Ammon's horn (tissue), 1 donor: ENCODE measurements at places on chromosomes 6 and 20.

- no peak for DNase-seq
Measured at GRCh38 chr6:167134448-167135328, 11.8 kb downstream of the CCR6 start.

GRCh38 chr6:111591370-111591900 lies 14.2 kb downstream of the TRAF3IP2 start:
- no peak for DNase-seq

DNA sequence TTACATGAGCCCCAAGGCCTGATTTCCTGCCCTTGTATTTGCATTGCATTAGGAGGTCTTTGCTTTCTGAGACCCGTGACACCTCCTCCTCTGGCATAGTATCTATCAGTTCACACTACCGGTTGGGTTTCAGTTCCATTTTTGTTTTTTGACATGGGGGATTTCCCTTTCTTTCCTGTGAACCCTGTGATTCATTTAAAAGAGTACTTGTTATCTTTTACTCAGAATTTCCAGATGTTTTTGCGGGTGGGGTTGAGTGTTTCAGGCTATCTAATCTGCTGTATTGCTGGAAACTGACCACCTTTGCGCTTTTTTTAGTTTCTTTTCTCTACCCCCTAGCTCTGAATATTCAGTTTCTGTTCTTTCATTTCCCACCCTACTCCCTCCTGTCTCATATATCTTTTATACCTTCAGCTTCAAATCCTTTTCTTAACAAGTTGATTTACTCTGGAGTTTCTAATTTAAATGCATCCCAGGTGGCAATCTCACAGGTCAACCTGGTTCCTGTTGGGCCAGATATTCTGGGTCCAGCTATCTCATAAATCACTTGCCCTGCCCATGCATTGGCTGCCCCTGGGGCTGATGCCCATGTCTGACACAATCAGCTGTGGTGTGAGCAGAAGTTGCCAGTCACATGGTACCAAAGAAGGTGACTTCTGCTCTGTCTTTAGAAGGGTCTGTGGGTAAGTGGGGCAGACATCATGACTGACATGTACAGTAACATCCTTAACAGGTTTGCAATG lies 14.3 kb upstream of the NCOA3 start:
- DNase-seq: peak; percentile 37

GRCh38 chr6:32140420-32141046 lies 10.4 kb upstream of the FKBPL start:
- no peak for DNase-seq

- DNase-seq: no peak
Measured at GRCh38 chr20:11047559-11047958, 373.8 kb upstream of the JAG1 start.

- DNase-seq: no peak
Measured at GRCh38 chr6:62367601-62368000, 81.6 kb upstream of the KHDRBS2 start.

GRCh38 chr6:98944598-98945081 lies 3.1 kb downstream of the FBXL4 start:
- DNase-seq: no peak

GRCh38 chr6:90477366-90477765 lies 109.5 kb downstream of the MAP3K7 start:
- DNase-seq: no peak

DNA sequence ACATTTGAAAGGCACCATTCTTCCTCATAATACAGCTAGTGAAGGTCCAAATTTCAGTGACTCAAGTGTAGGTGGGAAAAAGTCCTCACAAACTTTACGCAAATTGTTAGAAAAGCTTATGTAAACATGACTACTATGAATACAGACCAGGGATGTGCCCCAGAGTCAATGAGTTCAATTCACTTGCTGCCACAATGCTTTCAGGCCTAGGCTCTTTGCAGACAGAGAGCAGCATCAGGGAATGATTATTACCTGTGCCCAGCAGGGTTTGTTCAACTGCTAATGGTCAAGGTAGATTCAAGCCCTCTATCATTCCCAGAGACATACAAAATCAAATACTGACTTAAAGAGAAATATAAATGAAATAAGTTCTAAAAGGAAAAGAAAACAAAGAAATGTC lies 84.0 kb downstream of the LAMA2 start:
- no peak for DNase-seq

DNA sequence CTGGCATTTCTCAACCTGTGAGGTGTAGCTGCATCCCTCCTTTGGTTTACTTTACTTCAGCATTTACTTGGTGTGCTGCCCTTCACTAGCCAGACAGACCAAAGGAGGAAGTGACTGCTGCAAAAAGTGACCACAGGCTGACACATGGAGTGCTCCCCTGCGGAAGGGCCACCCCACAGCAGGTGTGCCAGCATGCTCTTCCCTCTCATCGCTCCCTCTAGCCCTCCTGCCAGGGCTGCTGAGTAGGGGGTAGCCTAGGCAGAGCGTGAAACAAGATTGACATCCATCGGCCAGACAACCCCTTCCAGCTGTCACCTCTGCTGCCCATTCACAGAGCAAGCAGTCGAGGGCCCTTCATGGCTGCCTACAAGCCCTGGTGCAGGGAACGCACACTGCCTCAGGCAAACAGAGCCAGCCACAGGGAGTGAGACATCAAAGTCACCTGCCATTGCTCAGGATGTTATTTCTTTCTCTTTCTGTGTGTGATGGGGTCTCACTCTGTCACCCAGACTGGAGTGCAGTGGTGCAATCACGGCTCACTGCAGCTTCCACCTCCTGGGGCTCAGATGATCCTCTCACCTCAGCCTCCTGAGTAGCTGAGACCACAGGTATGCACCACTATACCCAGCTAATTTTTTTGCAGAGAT lies 102.0 kb upstream of the RPS6KA2 start:
- no peak for DNase-seq

GRCh38 chr6:54574671-54575070 lies 266.4 kb downstream of the TINAG start:
- DNase-seq: no peak

DNA sequence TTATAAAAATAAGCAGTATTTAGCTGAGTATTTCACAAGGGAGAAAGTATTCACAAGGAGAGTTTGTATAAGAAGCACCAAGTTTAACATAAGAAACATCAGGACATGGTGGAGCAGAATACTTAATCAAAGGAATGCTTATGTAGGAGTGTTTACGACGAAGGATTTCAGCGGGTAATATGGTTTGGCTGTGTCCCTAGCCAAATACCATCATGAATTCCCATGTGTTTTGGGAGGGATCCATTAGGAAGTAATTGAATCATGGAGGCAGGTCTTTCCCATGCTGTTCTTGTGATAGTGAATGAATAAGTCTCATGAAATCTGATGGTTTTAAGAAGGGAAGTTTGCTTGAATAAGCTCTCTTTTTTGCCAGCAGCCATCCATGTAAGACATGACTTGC lies 1099.1 kb upstream of the ADGRB3 start:
- no peak for DNase-seq

GRCh38 chr20:25269057-25269832 lies 21.4 kb downstream of the PYGB start:
- no peak for DNase-seq

- DNase-seq: no peak
Measured at GRCh38 chr6:18507561-18507960, 120.4 kb downstream of the RNF144B start.

- no peak for DNase-seq
Measured at GRCh38 chr6:35044761-35045421, 96.2 kb downstream of the TCP11 start.

DNA sequence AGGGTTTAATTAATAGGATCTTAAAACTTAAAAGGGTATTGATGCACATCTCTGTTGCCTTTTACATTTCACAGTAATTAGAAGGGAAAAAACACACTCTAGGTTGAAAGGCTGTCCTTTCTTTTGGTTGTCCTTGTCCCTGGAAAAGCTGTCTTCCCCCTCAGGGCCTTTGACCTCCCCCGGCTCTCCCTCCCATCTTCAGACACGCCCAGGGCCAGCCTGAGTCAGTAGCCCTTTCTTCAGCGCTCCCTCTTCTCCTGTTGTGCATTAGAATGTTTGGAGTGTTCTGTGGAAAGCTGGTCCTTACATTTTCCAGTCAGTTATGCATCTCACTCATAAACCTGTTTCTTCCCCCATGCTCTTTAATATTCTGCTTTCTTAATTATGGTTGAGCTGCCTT lies 157.0 kb downstream of the MTHFD1L start:
- no peak for DNase-seq

GRCh38 chr6:78771586-78771985 lies 95.8 kb upstream of the IRAK1BP1 start:
- DNase-seq: no peak

DNA sequence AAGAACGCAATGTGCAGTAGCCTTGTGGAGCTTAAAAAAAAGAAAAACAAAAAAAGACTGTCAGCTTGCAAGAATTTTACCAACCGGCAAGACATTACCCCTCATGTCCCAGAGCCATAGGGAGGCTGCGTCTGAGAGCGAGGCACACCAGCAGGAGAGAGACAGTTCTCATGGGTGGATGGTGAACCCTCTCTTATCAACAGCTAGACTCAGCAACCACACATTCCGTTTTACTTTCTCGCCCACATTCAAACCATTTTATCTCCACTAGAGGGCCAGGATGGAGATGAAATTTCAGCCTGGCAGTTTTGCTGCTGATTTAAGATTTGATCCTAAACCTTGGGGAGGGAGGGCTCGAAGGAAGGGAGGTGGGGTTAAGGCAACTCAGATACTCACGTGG lies 247.0 kb downstream of the ATXN1 start:
- peak; percentile 76 for DNase-seq

DNA sequence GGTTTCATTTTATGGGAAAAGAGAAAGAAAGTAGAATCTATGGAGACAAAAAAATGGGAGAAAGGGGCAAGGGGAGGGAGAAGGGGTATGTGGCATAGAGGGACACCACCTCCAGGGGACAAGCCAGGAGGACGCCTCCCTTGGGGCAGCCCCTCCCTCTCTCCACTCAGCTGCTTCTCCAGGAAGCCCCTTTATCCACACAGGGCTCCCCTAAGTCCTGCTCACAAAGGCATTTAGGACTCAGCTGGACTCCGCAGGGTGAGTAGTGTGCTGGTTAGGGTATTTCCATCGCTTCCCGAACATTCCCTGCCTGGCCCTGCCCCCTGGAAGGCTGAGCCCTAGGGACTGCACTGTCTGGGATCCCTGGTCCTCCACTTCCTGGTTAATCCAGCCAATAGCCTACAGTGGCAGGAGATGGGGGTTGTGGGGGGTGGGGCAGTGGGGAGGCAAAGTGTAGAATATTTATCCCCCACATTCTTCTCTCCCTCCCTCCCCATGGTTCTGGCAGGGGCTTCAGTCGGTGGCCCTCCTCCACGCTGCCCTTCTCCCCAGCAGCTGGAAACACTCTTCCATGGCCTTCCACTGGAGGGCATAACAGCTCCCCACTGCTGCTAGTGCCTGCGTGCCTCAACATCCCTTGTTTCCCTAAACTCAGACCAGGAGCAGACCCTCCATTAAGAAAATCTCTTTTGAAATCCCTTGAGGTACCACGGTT lies 84.8 kb downstream of the SNX5 start:
- DNase-seq: no peak

GRCh38 chr6:98975421-98975820 lies 27.7 kb upstream of the FBXL4 start:
- DNase-seq: no peak

- no peak for DNase-seq
Measured at GRCh38 chr20:19633985-19634384, 124.1 kb upstream of the RIN2 start.

- no peak for DNase-seq
Measured at GRCh38 chr6:10368861-10369260, 46.0 kb downstream of the TFAP2A start.

DNA sequence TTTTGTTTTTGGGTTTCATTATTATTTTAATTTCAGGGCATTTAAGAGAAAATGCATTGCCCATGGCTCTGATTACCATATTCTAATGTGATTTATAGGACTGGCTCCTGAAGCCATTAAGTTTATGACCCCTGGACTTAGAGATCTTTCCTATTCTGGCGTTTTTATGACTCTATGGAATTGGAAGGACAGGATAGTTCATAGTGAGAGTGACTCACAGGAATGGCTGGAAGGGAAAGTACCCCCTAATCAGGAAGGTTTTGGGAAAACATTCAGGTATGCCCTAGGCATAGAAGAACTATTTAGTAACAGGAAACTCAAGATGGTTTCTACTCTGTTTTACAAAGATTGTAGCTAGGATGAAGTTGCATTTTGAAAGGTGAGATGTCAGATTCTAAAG lies 108.6 kb upstream of the SLC2A12 start:
- no peak for DNase-seq

DNA sequence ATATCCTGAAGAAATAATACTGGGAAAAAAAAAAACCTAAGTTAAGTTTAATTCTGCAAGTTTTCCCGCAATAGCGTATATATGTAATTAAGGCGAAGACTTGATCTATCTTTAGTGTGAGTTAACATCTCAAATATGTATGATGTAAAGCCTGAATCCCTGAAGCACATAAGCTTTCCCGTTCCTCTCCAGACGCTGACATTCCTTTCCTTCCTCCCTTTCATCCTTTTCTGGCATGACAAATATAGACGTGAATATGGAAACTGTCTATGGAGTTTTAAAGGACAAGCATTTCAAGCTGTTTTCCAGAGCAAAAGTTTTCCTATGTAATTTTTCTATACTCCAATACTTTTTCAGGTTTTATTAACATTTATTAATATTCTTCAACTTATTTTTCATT lies 637.0 kb downstream of the COL12A1 start:
- DNase-seq: no peak

DNA sequence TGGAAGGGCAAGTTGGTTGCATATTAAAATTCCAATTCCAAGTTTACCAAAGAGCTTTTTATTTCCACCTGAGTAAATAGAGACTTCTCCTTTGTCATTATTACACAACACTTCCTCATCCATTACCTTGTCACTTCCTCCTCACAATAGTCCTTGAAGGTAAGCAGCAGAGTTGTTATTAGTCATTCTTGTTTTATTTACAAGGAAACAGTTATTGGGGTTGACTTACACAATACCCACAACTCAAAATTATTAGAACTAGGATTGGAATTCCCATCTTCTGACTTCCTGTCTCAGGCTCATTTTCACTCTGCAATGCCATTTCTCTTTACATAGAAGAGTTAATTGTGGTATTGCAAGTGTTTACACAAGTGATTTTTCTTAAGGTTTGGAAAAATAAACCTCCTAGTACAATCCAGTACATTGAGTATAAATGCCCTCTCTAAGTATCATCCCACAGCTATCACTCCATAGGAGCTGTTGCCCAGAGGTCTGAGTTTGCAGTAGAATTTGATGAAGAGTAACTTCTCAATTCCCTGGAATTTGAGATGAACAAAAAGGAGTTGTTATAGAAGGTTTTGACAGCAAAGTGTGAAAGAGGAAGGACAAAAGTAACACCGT lies 28.9 kb upstream of the MTRF1L start:
- DNase-seq: no peak

- DNase-seq: no peak
Measured at GRCh38 chr6:149984773-149985172, 21.0 kb downstream of the ULBP1 start.
